Hematopoietic multipotent progenitor cell treated with erythropoietin and hydrocortisone succinate and interleukin-3 and kit ligand, for 4 days (in vitro differentiated cells): ENCODE measurements at places on chromosomes 5 and 9.

DNA sequence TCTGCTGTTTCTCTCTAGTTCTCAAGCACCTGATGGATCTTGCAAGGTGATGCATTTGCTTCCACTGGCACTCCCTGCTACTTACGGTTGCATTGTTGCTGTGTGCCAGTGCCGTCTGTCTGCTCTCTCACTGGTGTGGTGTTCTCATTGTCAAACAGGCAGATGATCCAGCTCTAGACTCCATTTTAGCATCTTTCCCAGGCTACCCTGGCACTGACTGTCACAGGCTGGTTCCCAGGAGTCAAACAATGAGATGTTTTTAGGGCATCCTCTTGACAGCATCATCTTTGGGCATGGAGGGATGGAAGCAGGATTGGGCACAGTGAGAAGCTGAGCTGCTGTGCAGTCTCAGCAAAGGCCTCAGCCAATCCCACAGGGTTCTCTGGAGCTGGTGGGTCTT lies 12.9 kb downstream of the MTRR start:
- no peak for DNase-seq

DNA sequence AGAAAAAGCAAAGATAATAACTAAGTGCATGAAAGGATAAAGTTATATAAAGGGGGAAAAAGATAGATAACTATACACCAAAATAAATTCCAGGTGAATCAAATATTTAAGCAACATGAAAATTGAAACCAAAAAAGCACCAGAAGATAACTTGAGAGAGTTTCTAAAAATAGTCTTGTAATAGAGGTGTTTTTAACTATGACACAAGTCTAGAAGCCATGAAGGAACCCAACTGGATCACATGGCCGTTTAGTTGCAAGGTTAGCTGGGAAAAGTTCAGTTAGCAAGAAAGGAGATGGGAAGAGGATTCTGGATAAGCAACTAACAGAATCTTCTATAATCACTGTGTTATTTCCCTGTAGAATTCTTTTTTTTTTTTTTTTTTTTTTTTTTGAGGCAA lies 9.2 kb upstream of the RASA1 start:
- DNase-seq = no peak

GRCh38 chr5:163759000-163759704 lies 253.7 kb downstream of the MAT2B start:
- no peak for DNase-seq

- DNase-seq = no peak
These were observed 36.6 kb downstream of the MEGF10 start for GRCh38 chr5:127326976-127327755.

DNA sequence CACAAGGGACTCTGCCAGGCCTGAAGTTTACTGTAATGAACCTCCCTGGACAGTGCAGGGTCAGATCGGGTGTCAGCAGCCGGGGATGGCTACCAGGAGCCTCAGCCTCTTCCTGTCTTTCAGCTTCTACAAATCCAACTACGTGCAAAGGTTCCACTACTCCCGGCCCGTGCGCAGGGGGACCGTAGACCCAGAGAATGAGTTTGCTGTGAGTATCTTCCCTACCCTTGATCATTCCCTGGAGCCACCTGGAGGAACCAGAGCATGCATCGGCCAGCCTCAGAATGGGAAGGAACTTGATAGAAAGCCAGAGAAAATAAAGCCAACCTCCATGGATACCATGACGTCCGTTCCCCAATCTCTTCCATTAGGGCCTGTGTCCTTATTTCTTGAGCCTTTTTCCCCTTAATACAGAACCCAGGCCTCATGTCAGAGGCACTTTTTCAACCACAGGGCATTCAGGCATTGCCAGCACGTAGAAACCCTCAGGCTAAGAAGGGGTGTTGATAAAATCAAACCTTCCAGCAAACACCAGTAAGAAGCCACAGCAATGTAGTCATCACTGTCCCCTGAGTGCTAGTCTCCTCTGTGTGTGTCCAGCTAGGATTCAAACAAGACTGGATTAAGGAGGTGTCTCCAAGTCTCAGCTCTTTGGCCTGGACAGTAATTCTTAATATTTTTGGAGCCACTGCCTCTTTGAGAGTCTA lies 49.0 kb upstream of the FOXI1 start:
- no peak for DNase-seq
